ENCODE measurements at places on chromosomes 3 and 15.

DNA sequence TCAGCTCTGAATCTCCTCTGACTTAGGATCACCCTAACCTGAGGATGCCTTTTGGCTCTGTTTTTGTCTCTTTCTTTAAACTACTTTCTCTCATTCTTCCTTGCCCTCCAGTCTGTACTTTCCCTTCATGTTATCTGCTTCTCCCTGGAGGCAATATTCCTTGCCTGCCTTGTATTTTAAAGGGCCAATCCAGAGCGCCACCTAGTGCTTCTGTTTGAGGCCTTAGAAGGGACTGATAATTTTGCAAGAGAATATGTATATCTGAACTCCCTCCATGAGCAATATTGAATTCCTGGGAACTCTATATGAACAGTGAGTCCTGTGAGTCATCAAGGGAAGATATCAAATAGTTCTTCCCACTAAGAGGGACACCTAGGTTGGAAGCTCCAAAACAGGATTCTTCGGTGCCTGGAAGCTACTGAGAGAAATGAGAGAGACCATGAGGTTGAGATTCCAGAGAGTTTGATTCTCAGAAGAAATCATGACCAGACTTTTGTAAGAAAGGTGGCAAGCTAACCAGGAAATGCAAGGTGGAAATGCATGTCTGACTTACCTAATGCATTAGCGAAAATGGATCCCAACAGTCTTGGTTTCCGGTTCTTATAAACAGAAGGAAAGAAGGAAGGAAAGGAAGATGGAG lies 203.8 kb upstream of the CD96 start:
- peak; percentile 61 for DNase-seq

DNA sequence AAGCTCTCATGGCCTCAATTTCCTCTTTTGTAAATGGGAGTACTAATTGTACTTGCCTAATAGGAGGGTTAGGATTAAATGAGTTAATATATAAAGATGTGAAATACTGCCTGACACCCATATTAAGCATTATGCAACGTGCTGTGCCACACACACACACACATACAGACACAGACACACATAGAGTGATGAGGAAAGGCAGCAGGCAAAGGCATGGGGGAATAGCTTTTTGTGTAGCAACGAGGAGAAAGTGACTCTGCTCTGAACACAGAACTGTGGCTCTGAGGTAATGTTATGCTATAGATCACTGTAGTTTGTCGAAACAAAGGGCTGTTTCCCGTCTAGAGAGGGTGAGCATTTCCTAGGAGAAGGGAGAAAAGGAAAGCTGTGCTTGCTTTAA lies 233.3 kb upstream of the SLCO3A1 start:
- no peak for DNase-seq

DNA sequence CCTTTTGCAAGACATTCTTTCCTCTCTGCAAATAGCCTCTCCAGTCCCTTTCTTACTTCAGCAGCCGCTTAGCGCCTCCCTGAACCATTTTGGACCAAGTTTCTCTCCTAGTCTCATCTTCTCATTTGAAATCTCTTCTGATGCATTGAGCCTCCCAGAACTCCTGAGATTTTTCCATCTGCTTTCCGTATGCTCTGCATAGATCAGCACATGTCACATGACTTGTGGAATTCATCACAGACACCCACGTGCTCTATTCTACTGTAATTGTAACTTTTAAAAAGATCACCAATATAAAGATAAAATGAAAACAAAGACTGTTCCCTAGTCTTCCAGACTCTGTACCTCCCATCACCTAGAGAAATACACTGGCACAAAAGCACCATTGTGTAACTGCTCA lies 100.7 kb downstream of the GADL1 start:
- DNase-seq, result no peak

GRCh38 chr15:74315626-74316025 lies 51.8 kb downstream of the CYP11A1 start:
- DNase-seq, result peak; percentile 63

- DNase-seq, result no peak
Measured at GRCh38 chr3:63911509-63911872, 692 bp downstream of the SCAANT1 start.

DNA sequence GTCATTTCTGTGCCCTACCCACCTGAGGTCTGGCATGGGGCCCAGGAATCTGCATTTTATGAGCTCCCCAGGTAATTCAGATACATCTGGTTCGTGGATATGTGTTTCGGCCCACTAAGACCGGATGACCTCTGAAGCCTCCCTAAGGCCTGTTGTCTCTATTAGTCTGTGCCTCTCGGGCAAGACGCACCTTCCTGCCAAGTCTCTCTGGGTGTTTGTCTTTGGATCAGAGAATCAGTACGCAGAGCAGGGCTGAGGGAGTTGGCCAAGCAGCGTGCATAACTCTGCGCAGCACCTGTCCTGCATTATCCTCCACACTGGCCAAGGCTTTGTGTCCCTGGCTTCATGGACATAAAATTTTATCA lies 181.0 kb downstream of the THSD4 start:
- no peak for DNase-seq

All from stimulated activated naive CD8-positive, alpha-beta T cell treated with anti-CD3 and anti-CD28 coated beads, Interleukin-15, Interleukin-2, amounts not matched to agents 100 U/mL and 50 U/mL, for 24 hours (primary cell).